T-helper 2 cell (primary cell): ENCODE measurements at places on chromosomes 16 and 17.

- no peak for DNase-seq
Measured at GRCh38 chr16:27851586-27851985, 211.9 kb downstream of the GSG1L start.

- DNase-seq, result no peak
Measured at GRCh38 chr16:68823401-68824135, 19.8 kb upstream of the TANGO6 start.

DNA sequence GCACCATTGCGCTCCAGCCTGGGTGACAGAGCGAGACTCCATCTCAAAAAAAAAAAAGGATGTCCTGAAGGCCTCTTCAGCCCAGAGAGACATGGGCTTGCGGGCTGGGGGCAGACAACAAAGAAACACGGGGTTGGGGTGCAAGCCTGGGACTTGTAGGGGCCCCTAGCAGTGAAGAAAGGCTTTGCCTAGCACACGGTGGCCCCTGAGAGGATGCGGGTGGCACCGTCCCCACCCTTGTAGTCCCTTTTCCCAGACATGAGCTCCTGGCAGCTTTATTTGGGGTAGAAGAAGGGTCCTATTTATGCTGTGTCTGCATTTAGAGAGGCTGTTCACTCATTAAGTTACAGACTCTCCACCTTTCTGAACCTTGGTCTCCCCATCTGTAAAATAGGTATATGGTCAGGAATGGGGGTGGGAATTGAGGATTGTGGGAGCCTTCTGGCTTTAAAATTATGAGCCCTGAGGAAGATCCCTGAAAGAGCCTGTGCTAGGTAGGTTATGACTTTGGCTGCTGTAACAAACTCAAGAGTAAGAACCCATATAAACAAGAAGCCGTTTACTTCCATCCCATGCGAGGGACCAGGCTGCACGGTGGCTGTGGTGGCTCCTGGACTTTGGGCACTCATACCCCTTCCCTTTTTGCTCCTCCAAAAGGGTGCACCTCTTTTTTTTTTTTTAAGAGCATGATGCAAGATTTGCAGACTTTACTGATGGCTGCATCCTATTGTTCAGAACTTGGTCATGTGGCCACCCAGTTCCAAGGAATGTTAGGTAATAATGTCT, 20.6 kb upstream of the ADGRG1 start:
- no peak for DNase-seq

DNA sequence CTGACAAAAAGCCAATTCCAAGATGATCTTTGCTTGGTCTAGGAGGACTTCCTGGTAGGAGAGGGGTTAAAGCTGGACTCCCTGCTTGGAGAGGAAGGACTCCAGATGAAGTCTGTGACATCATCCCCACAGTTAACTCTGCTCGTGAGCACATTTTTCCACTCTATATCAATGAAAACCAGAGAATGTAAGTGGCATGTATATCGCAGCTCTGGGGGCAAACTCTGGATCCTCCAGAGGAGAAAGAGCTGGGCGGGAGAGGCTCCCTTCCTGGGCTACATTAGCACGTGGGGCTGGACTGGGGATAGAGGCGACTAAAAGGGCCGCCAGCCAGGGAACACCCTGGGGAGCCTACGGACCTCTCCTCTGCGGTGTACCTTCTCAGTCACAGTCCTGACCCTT, 34.1 kb downstream of the HIC1 start:
- DNase-seq, result no peak

DNA sequence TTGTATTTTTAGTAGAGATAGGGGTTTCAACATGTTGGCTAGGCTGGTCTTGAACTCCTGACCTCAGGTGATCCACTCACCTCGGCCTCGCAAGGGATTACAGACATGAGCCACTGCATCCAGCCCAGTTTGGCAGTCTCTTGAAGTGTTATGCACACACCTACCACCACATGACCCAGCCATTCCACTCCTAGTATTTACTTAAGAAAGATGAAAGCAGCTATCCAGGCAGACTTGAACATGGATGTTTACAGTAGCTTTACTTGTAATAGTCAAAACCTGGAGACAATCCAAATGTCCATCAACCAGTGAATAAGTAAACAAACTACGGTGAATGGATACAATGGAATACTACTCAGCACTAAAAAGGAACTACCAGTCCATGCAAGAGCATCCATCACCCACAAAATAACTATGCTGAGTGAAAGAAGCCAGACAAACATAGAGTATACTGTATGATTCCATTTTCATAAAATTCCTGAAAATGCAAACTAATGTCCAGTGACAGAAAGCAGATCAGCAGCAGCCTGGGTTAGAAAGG, 37.8 kb upstream of the RASD1 start:
- DNase-seq, result no peak

- peak; percentile 45 for DNase-seq
Measured at GRCh38 chr17:75876190-75876937, 2.0 kb downstream of the TRIM47 start.

- no peak for DNase-seq
Measured at GRCh38 chr17:4074831-4075495, 67.9 kb downstream of the ZZEF1 start.

- no peak for DNase-seq
Measured at GRCh38 chr17:40727447-40728231, 24.1 kb upstream of the KRT24 start.

DNA sequence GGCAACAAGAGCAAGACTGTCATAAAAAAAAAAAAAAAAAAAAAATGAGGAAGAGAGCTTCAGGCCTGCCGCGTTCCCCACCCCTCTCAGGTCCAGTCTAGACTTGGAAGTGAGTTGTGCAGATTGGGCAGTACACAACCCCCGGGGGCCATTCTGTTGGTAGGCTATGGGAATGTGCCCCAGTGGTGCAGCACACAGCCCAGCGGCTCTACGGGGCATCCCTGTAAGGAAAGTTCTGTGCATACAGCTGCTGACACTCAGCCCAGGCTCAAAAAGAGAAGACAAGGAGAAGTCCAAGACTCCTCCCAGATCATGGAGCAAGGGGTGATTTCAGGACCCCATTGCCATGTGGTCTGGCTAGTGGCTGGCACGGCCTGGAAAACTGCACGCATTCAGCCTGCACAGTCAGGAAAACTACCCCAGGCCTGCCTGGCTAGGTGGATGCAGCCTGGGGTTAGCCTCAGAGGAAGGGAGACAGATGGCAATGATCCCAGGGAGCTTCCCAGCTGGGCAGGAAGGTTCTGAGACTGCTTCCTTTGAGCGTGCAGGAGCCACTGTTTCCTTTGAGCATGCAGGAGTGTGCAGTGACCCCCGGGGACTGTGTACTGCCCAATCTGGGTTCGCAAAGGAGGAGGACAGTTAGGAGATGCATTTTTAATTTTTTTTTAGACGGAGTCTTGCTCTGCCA, 44.8 kb downstream of the PECAM1 start:
- DNase-seq, result no peak

- no peak for DNase-seq
Measured at GRCh38 chr16:17358846-17359245, 111.9 kb downstream of the XYLT1 start.

DNA sequence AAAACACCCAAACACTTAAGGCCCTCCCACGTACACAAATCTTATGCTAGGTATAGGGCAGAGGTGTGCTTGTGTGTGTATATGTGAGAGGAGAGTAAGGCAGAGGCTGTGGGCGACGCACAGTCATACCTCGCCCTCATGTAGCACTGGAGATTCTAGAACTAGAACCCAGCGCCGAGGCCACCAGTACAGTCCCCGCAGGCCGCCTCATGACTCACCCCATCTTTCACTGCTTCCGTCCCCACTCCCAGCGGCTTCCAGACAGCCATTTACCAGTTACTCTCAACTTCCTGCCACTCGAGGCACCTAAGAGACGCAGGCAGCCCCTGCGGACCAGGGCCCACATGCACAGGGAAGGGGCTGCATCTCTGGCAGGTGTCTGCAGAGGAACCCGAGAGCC, 23.2 kb upstream of the CYTH1 start:
- DNase-seq, result no peak

DNA sequence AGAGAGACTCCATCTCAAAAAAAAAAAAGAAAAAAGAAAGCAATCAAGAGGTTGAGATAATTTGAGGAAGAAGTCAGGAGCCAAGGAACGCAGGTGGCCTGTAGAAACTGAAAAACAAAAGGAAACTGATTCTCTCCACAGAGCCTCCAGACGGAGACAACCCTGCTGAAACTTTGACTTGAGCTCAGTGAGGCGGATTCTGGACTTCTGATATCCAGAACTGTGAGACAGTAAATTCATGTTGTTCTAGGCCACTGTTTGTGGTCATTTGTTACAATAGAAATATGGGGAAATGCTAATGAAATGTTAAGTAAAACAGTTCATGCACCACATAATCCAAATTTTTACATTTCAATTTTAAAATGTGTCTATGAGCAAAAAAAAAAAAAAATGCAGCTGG, 5.2 kb downstream of the MBTPS1 start:
- no peak for DNase-seq

DNA sequence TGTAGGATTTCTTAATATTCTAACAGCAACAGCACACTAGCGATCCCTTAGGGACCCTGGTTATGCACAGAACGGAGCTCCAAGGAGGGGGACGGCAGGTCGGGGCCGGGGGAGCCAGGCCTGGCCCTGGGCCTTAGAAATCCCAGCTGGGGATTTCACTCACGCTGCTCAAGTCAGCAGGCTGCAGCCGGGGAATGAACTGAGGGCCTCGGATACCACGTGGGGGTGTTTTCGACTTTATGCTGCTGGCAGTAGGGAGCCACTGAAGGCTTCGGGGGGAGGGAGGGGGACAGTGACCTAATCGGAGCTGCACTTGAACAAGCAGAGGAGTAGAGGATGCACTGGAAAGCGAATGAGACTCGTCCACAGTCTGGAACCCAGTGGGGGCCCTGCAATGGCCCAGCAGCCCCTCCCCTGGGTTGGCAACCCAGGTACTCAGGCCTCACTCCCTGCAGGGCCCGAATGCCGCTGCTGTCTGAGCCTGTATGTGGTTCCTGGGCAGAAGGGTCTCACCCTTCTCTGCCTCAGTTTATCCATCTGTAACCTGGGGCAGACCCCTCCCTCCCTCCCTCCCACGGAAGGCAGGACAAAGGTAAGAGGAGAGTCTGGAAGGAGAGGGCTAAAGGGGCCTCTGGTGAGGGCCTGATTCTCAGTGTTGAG, 53.7 kb downstream of the RPH3AL start:
- DNase-seq, result no peak

- DNase-seq, result no peak
Measured at GRCh38 chr16:68707340-68708152, 29.5 kb upstream of the CDH1 start.

- DNase-seq, result no peak
Measured at GRCh38 chr17:42311240-42312034, 23.1 kb downstream of the STAT5A start.

GRCh38 chr16:19997734-19998133, 76.0 kb downstream of the GPR139 start:
- no peak for DNase-seq

DNA sequence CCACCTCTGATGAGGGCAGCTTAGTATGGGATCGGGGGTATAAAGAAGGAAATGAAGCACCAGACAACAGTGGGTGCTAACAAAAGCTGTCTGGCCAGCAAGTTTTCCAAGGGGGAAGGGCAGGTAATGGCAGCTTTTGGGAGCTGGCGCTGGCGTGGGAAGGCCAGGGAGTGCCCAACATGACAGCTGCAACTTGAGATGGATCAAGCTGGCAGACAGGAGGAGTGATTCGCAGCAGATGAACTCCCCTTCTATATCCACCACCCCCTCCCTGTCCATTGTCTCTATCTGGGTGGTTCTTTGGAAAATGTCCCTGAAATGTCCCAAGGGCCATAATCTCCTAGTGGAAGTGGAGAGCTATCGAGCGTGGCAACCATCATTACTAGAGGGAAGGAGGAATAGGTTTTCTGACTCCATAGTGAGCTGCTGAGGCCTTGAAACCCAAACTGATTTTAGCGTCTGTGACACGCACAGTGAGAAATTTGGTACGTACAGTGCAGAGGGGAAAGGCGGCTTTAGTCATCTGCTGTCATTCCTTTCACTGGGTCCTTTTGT, 4.8 kb upstream of the INPP5K start:
- no peak for DNase-seq

DNA sequence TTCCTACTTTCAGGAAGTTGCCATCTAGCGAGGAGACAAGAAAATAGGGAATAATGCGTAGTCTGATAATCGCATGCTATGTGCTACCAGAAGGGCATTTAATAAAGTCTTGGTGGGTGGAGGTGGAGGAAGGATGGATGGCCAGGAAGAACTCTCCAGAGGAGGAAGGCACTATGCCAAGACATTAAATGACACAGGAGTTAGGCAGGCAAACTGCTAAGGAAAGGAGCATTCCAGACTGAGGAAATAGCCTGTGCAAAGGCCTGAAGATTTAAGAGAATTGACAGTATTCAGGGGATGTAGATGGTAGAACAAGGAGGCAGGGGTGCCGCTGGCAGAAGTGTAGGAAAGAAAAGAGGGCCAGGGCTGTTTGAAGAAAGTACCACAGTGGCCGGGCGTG, 19.3 kb upstream of the ARHGAP44 start:
- DNase-seq, result no peak

GRCh38 chr16:67264277-67264676, 15.1 kb upstream of the PLEKHG4 start:
- DNase-seq, result no peak

- peak; percentile 59 for DNase-seq
Measured at GRCh38 chr17:5049314-5049841, 14.2 kb upstream of the SLC52A1 start.

DNA sequence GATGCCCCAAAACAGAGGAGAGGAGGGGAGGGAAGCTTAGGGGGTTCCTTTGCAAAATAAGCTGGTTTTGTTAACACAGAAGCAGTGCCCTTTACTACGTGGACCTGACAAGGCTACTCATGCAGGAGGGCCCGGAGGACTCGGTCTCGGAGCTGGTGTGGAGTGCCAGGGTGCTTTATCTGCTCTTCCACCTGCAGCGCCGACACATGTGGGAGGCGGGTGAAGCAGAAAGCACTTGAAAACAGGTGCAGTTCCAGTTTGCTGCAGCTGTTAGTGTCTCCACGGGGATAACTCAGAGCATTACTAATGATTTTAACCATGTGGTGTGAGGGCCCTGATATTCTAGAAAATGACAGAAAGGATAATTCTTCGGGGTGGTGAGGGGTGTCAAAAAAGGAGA, 35.0 kb upstream of the MNT start:
- no peak for DNase-seq

DNA sequence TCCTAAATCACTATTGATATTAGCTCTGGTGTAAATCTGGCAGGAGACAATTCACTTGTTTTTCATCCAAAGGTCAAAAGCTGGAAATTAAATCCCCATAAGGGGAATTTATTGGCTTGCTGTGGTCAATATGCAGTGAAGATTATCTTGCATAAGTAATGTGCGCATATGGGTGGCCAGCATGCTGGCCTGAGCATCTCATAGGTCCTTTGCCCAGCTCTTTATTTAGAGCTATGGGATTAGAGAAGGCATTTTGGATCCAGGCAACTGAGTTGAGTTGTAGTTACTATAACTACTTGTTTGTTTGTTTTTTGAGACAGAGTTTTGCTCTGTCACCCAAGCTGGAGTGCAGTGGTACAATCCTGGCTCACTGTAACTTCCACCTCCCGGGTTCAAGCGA, 110.7 kb downstream of the AATF start:
- DNase-seq, result no peak

GRCh38 chr17:78257810-78258322, 26.4 kb downstream of the TMEM235 start:
- no peak for DNase-seq

GRCh38 chr17:70621566-70621965, 452.2 kb downstream of the KCNJ2 start:
- no peak for DNase-seq

GRCh38 chr16:89132194-89133005, 38.7 kb downstream of the ACSF3 start:
- DNase-seq, result no peak

- no peak for DNase-seq
Measured at GRCh38 chr16:85441189-85441889, 171.8 kb upstream of the GSE1 start.
